Stimulated activated naive B cell treated with anti-CD40 and anti-IgM and Interleukin-4, amounts not matched to agents 10 μg/mL and 1 μg/mL and 100 μg/mL, for 72 hours (primary cell): ENCODE measurements at places on chromosomes 3 and 15.

DNA sequence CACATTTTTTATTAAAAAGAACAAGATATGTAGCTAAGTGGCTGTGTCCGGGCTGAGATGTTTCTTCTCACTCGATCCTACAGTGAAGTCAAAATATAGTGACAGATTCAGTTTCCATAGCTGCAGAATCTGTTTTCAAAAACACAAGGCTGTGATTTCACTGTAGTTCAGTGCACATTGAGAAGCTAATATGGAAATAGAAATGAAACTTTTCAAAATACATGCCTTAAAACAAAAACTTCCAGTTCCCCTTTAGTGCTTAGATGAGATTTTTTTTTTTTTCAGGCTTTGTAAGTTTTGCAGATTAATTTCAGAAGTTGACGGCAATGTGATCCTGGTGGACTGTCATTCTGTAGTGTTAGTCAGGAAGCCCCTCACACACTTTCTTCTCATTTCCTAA is 23.8 kb upstream of the TRAK1 start:
- DNase-seq: no peak

- no peak for DNase-seq
Observed at GRCh38 chr3:81965696-81966095, 204.3 kb upstream of the GBE1 start.

- no peak for DNase-seq
Observed at GRCh38 chr3:46729038-46729437, 11.4 kb upstream of the PRSS50 start.

- DNase-seq: no peak
Observed at GRCh38 chr3:45844616-45845015, 2.7 kb upstream of the LZTFL1 start.

GRCh38 chr15:46266661-46267060 is 631.8 kb downstream of the SQOR start:
- no peak for DNase-seq

- DNase-seq: no peak
Observed at GRCh38 chr3:48655606-48656005, 7.1 kb downstream of the CELSR3 start.

DNA sequence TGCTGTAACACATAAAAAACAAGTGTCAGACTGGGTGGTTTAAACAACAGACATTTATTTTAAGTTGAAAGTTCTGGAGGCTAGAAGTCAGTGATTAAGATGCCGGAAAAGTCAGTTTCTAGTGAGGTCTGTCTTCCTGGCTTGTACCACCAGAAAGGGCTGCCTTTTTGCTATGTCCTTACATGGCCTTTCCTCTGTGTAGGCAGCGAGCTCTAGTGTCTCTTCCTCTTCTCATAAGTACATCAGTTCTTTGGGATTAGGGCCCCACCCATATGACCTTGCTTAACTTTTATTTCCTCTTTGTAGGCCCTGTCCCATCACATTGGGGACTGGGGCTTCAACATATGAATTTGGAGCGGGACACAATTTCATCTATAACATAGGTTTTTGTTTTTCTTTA is 128.0 kb downstream of the BBX start:
- no peak for DNase-seq

DNA sequence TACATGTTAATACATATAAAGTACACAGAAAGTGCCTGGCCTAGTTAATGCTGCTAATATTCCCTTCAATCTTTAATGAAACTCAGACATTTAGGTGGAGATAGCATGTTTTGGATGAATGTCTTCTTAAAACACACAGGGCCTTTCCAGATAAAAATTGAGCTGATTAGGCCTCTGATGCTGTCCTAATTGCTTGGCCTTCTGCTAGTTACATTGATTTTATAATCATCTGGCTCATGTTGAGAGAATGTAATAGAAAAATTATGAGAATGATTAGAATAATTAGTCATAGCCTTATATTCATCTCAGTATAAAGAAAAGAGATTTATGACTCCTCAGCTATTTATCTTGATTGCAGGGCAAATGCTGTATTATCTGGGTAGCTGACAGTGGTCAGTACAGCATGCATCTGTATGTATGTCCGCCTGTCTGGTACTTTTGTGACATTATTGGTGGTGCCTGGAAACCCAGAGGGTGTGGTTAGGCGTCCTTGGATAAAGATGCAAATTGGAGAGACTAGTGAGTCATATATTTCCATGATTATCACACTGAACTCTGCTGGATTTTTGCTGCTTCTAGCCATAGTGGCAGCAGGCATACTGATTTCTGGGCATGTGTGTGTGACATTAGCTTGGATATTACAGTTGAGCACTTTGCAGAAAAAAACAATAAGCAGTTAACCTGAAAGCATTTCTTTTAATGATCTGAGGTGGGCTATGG is 120.8 kb downstream of the FEZF2 start:
- no peak for DNase-seq

- DNase-seq: peak; percentile 9
Observed at GRCh38 chr3:10702961-10703740, 112.9 kb upstream of the SLC6A11 start.

DNA sequence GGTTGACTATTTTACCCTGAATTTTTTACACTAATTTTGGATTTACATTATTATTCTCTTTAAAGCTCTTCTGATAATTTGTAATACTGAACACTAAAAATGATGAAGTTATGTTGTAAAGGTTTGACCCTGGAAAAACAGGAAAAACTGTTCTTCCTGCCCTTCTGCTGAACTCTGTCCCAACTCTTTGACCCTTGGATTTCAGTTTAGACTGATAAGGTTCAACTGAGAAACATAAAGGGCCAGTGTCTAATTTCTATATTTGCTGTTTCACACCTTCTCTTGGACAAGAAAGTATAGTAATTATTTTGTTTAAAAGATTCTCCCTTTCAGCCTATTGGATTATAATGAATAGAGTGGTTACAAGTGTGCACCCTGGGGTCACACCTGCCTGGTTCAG is 12.8 kb upstream of the TMOD3 start:
- DNase-seq: no peak

- no peak for DNase-seq
Observed at GRCh38 chr15:90918835-90919234, 13.5 kb downstream of the HDDC3 start.

DNA sequence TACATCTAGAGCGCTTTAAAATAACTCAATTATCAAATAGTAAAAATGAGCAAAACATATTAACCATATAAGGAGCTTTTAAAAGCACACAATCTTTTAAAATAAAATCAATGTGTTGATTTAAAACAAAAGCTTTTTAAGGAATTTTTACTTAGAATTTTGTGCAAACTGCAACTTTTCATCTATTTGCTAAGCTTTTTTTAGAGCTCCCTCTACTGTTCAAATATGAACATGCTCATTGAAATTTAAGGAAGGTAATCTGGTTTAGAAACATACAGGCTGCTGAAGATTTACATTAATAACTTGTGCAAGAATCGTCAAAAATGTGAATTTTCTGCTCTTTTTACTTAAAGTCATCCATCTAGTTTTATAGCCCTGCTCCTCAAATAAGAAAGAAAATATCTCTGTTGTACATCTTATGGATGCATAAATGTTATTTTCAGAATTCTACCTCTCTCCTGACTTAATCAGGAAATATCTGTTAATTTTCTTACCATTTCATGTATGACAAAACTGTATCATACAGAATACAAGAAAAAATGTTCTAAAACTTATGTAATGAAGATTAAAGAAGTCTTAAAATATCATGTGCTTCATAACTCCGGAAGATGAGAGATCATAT is 469.4 kb upstream of the ROBO2 start:
- no peak for DNase-seq

DNA sequence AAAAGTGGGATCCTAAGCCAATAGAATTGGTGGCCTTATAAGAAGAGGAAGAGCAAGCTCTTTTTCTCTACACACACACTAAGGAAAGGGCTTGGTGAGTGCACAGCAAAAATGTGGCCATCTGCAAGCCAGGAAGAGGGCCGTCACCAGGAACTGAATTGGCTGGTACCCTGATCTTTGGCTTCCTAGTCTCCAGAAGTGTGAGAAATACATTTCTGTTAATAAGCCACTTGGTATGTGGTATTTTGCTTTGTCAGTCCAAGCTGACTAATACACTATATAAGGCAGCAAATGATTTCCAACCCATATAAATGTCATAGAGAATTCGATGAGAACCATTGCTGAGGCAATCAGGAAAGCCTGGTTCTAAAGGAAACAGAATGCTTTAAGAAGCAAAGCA is 816.3 kb upstream of the SEMA6D start:
- no peak for DNase-seq

- DNase-seq: no peak
Observed at GRCh38 chr3:57737840-57738239, 18.3 kb upstream of the SLMAP start.

DNA sequence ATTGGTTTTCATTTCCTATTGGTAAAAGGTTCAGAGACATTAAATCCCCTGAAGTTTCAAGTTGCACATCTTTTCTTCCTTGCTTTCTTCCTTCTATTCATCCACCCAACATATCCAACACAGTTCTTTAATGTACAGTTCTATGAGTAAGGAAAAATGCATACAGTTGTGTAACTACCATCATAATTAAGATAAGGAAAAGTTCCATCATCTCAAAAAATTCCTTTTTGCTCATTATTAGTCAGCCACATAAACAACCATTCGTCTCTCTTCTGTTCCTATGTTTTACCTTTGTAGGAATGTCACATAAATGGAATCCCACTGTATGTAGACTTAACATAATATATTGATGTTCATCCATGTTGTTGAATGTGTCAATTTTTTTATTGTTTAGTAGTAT is 211.1 kb upstream of the ADAMTS9 start:
- no peak for DNase-seq

GRCh38 chr15:81825136-81825535 is 220.7 kb downstream of the MEX3B start:
- DNase-seq: no peak

- DNase-seq: peak; percentile 1
Observed at GRCh38 chr3:161372321-161373260, 1.3 kb upstream of the SPTSSB start.

GRCh38 chr15:99546441-99547100 is 19.2 kb upstream of the MEF2A start:
- DNase-seq: no peak

DNA sequence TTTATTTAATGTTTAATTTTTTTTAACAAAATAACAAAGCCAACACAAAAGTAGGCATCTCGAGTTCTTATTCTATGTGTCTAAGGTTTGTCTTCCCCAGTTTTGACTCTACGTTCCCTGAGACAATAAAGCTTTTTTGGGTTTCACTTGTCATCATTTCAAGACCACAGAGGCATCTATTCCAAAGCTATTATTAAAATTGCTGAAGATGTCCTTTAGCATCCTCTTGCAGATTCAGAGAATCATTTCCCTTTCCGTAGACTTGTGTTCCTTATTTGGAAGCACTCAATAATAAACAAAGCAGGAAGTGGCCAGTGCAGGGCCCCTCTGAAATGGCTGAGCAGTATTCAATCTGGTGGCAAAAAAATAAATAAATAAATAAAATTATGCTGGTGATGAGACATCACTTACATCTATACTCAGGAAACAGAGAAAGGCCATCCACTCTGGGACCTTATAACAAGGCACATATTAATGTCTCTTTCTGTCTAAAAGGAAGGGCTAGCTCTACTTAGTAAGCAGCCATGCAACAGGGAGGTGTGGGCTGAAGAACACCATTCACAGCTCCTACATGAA is 362.3 kb downstream of the WDR72 start:
- no peak for DNase-seq

DNA sequence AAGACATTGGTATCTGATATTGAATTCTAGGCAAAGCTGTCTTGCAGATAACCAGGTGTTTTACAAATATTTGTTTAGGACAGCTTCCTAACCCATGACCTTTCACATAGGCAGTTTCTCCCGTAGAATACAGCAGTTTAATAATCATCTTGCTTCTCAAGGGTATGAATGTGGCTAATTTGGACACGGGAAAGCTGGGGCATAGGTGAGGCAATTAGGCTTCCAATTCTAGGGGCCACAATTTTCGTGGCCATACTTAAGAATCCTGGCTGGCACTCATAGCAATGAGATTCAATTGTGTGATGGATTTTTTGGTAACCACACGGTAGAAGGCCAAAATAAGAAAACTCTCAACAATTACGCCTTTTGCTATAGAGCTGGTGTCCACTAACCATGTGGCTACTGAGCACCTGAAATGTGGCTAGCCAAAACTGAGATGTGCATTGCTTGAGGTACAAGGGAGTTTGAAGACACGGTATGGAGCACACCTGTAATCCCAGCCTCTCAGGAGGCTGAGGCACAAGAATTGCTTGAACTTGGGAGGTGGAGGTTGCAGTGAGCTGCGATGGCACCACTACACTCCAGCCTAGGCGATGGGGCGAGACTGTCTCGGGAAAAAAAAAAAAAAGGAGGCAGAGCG is 34.4 kb downstream of the TFRC start:
- no peak for DNase-seq

DNA sequence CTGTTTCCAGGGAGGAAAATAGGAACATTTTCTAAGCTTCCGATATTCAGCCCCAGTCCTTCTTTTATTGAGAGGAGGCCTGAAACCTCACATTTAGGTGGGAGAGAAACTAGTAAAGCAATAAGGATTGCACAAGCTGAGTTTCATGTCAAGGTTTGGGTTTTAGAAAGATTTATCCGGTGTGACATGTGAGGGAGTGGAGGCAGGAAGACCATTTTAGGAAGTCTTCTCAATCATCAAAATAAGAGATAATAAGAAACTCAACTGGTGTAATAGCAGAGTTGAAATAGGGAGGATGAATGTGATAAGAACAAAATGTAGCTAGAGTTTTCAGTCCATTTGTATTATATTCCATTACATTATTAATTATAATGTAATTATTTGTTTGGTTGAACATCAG is 27.7 kb upstream of the CLDN16 start:
- DNase-seq: no peak

DNA sequence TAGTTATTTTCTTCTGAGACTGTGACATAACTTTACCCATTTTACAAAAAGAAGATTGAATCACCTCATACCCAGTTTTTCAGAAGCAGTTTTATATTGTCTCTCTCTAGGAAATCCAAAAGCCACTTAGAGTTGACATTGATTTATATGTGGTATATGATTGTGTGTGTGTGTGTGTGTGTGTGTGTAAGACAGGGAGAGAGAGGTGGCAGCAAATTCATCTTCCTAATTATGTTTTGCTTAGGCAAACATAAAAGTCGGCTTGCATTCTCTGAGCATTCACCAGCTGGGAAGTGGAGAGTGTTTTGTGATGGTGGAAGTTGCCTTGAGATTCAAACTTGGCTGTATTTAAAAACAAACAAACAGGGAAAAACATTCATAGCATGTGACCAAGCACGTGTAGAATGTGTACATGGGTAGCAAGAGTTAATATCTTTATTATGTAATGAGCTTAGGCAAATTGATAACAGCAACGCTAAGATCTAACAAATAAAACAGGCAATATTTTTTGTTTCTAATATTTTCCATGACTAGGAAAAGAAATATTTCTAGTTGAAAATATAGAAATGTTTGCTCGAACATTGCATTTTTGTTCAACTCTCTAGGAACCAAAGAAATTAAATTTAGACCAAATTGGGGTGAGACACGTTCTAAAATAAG is 64.4 kb upstream of the IGF1R start:
- no peak for DNase-seq

DNA sequence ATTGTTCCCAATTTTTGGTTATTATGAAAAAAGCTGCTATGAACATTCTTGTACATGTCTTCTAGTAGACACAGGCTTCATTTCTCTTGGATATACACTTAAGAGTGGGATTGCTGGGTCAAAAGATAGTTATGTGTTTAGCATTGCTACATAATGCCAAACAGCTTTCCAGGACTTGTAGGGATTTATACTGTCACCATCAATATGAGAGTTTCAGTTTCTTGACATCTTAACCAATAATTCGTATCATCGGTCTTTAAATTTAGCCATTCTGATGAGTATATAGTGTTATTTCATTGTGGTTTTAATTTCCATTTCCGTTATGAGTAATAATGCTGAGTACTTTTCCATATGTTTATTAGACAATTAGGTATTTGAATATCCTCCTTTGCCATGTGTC is 190.3 kb upstream of the PFN2 start:
- no peak for DNase-seq
